ENCODE measurements at places on chromosomes 7 and 10.

DNA sequence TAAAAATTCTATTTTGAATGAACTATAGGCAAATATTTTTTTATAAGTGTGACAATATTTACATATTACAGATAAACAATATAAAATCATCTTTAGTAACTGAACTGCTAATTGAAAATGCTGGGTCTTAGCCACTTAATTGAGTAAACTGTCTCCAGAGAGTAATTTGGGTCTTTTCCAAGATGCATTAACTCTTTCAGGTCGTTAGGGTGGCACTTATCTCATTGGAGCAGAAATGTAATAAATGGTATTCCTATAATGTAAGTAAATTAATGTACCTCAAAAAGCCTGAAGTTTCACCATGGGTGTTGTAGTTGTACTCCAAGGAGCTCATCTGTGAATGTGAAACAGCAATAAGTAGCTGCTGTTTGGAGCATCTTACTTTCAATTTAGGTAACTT is 208.5 kb downstream of the EXOC4 start:
- no peaks in the 10 kb centered on the region for H3K27me3 ChIP-seq
- H3K27ac ChIP-seq = no peak overlapping the region
- no peak overlapping the region for H3K4me3 ChIP-seq

DNA sequence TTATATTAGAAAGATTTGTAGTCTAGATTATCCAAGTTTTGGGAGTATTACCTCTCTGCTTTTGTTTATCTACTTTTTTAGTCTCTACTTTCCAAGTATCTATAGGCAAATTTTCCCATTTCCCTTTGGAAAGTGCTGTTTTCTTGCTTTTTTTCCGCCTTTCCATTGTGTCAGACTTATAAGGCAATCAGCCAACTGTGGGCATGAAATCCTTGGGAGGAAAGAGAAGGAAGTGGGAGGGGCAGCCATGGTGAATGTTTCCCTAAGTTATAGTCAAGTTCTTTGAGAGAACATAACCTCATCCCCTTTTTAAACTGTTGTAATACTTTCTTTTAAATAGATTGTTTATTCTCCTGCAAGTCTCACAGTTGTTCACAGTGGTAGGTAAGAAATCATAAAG is 52.6 kb downstream of the PTEN start:
- peak overlapping the region; percentile 12 for H3K27ac ChIP-seq
- no peak overlapping the region for H3K4me3 ChIP-seq
- peaks cover 50% of the 10 kb centered on the region for H3K4me1 ChIP-seq
- no peak for DNase-seq
- H3K27me3 ChIP-seq = no peaks in the 10 kb centered on the region
- peaks cover 68% of the 10 kb centered on the region for H3K36me3 ChIP-seq

DNA sequence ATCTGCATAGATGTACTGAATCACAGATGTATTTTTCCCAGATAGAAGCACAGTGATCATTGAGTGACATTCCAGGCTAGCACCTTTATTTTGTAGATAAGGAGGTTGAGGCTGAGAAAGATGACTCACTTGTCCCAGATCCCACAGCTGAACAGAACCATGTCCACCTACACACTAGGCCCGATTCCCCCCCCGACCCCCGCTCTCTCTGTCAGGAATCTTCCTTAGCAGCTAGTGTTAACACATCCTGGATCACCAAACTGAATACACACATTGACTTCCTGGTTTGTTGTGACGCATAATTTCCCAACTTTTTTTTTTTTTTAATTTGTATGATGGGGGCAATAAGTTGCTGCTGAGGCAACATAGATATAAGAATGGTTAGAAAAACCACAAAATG is 5.2 kb downstream of the SFMBT2 start:
- no peak overlapping the region for H3K27ac ChIP-seq
- H3K27me3 ChIP-seq = no peaks in the 10 kb centered on the region
- peaks cover 23% of the 10 kb centered on the region for H3K4me1 ChIP-seq
- H3K36me3 ChIP-seq = peaks cover 13% of the 10 kb centered on the region
- no peak for DNase-seq
- no peak overlapping the region for H3K4me3 ChIP-seq

DNA sequence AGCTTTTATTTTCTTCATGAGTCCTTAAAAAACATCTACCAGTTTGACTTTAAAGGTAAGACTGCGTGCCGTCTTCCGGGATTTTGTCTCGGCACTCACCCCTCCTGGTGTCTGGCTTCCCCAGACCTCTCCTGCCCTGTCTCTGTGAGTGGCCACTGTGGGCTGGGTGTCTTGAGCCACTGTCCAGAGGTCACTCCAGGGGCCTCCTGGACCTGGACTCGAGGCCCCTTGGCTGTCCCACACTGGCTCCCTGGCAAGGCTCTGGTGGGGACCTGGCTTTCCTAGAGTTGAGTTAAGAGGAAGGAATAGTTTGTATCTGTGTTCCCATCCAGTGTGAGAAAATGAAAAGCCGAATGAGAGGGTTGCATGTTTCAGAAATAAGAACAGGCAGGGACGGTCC is 95.5 kb downstream of the NKX6-2 start:
- H3K27ac ChIP-seq = no peak overlapping the region
- no peak overlapping the region for H3K4me3 ChIP-seq
- no peak for DNase-seq

GRCh38 chr7:7595451-7595850 is 28.8 kb downstream of the MIOS start:
- no peak overlapping the region for H3K4me3 ChIP-seq
- H3K27ac ChIP-seq = no peak overlapping the region
- no peaks in the 10 kb centered on the region for H3K4me1 ChIP-seq
- H3K36me3 ChIP-seq = peaks cover 66% of the 10 kb centered on the region
- H3K27me3 ChIP-seq = no peaks in the 10 kb centered on the region
- no peak for DNase-seq

- DNase-seq = no peak
- H3K27ac ChIP-seq = no peak overlapping the region
- no peak overlapping the region for H3K4me3 ChIP-seq
Observed at GRCh38 chr7:93092757-93093370, 24.9 kb downstream of the SAMD9 start.

- DNase-seq = no peak
- H3K27me3 ChIP-seq = no peaks in the 10 kb centered on the region
- H3K4me3 ChIP-seq = no peak overlapping the region
- no peak overlapping the region for H3K27ac ChIP-seq
Observed at GRCh38 chr10:51083356-51083853, 9.1 kb downstream of the PRKG1 start.

GRCh38 chr10:88154596-88155250 is 291.3 kb downstream of the PTEN start:
- H3K27me3 ChIP-seq = no peaks in the 10 kb centered on the region
- H3K4me1 ChIP-seq = peaks cover 17% of the 10 kb centered on the region
- no peak overlapping the region for H3K4me3 ChIP-seq
- no peak for DNase-seq

DNA sequence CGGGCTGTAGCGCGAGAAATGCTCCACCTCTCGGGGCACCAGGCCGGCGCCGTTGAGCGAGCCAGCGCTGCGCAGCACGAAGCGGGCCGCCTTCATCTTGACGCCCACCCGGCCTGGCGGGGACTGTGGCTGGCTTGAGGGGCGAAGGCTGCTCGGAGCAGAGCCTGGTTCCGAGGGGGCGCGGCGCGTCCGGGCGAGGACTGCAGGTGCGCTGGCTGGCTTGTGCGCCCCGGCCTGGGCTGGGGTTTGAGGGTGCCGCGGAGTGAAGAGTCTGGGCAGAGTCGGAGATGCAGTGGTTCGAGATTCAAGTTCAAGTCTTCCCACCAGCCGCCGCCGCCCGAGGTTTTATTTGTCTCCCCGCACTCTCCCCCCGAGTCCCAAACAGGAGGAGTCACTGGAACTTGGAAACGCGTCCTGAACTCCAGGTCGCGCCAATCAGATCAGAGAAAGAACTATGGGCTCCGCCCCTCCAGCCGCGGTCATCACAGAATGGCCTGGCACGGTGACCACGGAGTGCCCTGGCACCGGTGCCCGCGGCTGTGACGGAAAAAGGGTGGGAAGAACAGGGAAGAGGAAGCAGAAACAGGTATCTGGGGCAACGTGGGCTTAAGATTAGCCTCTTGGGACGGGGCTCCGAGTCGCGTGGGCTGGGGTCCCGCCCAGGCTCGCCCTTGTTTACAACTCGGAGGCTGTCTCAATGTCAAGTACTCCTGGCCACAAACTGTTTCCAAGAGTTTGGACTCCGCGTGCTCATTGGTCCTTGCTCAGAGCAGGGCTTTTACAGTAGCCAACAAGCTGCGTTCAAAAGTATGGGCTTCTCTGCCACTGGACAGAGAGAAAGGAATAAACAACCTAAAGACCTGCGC is at the start of gene PDK4:
PDK4 (minus strand) TSS at position 319 of the 866 bp plus-strand sequence; CDS start at position 96, 223 bp downstream.
- peak within 1 kb of the TSS; percentile 65 for H3K27ac ChIP-seq
- peaks cover 27% of the 10 kb centered on the region for H3K4me1 ChIP-seq
- H3K4me3 ChIP-seq = peak within 1 kb of the TSS; percentile 92
- H3K27me3 ChIP-seq = no peaks in the 10 kb centered on the region
- peak; percentile 32 for DNase-seq

DNA sequence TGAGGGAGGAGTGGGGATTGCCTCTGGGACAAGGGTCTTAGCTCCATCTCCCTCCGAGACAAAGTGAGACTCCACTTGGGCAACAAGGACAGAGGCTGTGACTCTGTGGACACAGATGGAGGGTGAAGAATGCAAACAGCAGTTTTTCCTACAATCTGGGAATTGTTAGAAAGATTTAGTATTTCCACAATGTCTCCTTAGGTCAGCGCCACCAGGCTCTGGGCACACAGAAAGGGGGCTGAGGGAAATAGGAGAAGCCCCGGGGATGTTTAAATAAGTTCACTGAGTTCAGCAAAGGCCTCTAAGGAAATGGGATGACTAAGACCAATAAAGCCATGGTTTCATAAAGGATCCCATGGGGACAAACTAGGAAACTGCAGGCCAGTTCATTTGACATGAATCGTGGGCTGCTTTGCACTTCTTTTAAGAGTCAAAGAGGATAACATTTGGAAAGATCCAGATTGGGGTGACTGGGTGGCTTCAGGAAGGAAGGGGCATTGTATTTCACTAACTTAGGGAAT is 219.8 kb upstream of the GLI3 start:
- no peaks in the 10 kb centered on the region for H3K4me1 ChIP-seq
- H3K27ac ChIP-seq = no peak overlapping the region

DNA sequence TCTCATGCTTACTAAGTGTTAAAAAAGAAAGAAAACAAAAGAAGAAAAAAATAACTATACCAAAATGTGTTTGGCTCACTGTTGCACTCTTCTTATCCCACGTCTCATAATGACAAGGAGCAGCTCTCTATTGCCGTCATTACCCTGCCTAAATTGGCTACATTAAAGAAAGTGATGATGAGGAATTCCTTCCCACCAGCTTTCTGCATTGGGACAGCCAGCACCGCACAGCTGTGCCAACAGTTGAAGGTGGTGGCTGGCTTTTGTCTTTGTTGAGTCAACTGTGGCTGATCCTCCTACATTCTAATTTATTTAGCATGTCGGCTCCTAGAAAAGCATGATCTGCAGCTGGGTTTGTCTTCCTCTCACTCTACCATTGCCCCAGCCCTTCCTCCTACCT is 751.8 kb downstream of the KCNMA1 start:
- no peak overlapping the region for H3K4me3 ChIP-seq
- H3K36me3 ChIP-seq = no peaks in the 10 kb centered on the region
- DNase-seq = no peak
- H3K27ac ChIP-seq = no peak overlapping the region
- H3K27me3 ChIP-seq = no peaks in the 10 kb centered on the region
- peaks cover 52% of the 10 kb centered on the region for H3K4me1 ChIP-seq

DNA sequence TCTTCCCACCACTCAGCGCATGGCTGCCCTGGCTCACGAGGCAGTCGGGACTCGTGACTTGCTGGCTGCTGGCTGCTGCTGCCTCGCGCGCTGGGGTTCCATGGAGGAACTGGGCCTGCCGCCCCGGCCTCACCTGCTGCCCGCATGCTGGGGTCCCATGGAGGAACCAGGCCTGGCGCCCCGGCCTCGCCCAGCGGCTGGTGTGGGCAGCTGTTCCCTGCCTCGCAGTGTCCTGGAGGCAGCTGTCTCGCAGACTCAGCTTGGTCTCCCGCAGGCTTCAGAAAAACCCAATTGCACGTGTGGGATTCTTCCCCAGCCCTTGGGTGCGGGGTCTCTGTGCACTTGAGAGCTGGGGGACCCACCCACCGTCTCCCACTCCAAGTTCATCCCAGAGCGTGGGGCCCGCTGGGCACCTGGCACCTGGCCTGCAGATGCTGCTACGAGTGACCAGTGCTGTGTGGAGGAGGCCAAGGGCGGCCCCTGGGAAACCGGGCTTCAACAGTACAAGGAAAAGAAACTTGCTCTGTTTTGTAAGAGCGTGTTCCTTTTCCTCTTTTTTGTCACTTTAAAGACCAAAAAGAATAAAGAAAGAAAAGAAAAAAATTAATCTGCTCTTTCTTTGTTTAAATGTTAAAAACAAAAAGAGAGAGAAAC is 20.4 kb downstream of the PWWP2B start:
- no peak overlapping the region for H3K4me3 ChIP-seq
- H3K27me3 ChIP-seq = no peaks in the 10 kb centered on the region
- no peak for DNase-seq
- peaks cover 60% of the 10 kb centered on the region for H3K4me1 ChIP-seq

DNA sequence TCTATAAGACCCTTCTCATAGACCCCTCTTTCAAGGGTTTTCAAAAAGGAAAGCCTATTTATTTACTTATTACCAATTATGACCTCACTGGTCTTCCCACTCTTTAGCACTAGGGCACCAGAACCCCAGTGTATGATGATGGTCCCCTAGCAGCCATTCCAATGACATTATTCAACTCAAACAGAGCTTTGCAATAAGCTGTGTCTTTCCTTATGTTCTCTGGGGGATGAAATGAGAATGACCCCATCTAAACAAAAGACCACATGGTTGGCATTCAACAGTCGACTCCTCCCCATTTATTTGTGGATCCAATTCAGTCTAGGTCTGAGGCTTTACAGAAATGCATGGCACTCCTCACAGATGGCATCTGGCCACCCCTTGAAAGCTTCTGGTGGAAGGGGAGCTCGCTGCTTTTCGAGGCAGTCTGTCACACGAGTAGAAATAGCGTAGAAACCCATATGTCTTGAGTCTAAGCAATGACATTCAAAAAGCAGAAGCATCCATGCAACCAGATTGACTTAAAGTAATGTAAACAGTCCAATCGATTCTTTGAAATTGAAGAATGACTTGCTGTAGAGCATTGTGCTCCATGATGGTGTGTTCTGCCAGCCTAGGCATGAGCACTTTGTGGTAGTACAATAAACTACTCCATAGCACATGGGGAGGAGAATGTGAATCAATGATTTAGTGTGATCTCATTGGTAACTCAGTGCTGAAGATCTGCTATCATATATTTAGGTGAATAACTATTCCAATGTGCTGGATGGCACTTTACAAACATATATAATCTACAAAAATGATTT is 29.8 kb downstream of the NRP1 start:
- no peak for DNase-seq
- H3K27me3 ChIP-seq = peaks cover 1% of the 10 kb centered on the region
- H3K4me1 ChIP-seq = no peaks in the 10 kb centered on the region
- H3K36me3 ChIP-seq = no peaks in the 10 kb centered on the region
- no peak overlapping the region for H3K27ac ChIP-seq
- no peak overlapping the region for H3K4me3 ChIP-seq

All from activated B cell treated with CpG ODN at 0.5 μM for 24 hours (primary cell).